ENCODE measurements at places on chromosomes 3 and 15. TPM values are rescaled to one million over a fixed set of nuclear protein-coding genes. Genes with fewer than 3 reads are reported as not detected.

The CALML4 gene
- 6.3 TPM for total RNA-seq

The MAGEL2 gene
- 16.2 TPM for total RNA-seq

The FBLN2 gene
- total RNA-seq, result 6.2 TPM

The TRH gene
- total RNA-seq, result not detected

The PLAAT1 gene
- total RNA-seq, result 1.8 TPM

The SEC11A gene
- total RNA-seq, result 180 TPM

The SMCO1 gene
- not detected for total RNA-seq

The CSPG4 gene
- total RNA-seq, result 1.3 TPM

The USP13 gene
- total RNA-seq, result 60.7 TPM

The PLA2G4E gene
- not detected for total RNA-seq

The ARRDC4 gene
- total RNA-seq, result 22.9 TPM

The CLDN18 gene
- total RNA-seq, result not detected

The ZMYND10 gene
- total RNA-seq, result not detected

The FXR1 gene
- 166 TPM for total RNA-seq

The C3orf85 gene
- not detected for total RNA-seq

The ANKUB1 gene
- total RNA-seq, result not detected

The TPRG1 gene
- 3.9 TPM for total RNA-seq

The GHRL gene
- not detected for total RNA-seq

The TF gene
- under 0.01 TPM for total RNA-seq

The MLF1 gene
- total RNA-seq, result 4.3 TPM

The SLC24A5 gene
- total RNA-seq, result not detected

The COL8A1 gene
- total RNA-seq, result 10.7 TPM

The CLASP2 gene
- total RNA-seq, result 69.2 TPM

The IQCF5 gene
- not detected for total RNA-seq

The CFAP100 gene
- total RNA-seq, result not detected

The PDHB gene
- 92.5 TPM for total RNA-seq

The THRB gene
- 20.2 TPM for total RNA-seq

The ZNF501 gene
- total RNA-seq, result 2.1 TPM

The IL16 gene
- 11.2 TPM for total RNA-seq

The SATB1 gene
- total RNA-seq, result 9.8 TPM

The SNX22 gene
- 0.84 TPM for total RNA-seq

The TNFAIP8L3 gene
- 1.1 TPM for total RNA-seq

The ZDHHC23 gene
- 1.3 TPM for total RNA-seq

The FES gene
- total RNA-seq, result 28.6 TPM

The EFHB gene
- not detected for total RNA-seq

The DNAH12 gene
- total RNA-seq, result 0.46 TPM

The IRAK2 gene
- total RNA-seq, result 5.8 TPM

The MYLK gene
- 88.1 TPM for total RNA-seq

Data from adrenal gland (tissue), 19 donors.